ENCODE measurements at places on chromosomes 2 and 18. TPM values are rescaled to one million over a fixed set of nuclear protein-coding genes. Genes with fewer than 3 reads are reported as not detected.

The TTC39C gene
- 16.1 TPM for total RNA-seq

The BOLL gene
- not detected for total RNA-seq

The DCC gene
- total RNA-seq: 0.13 TPM

The RTP5 gene
- total RNA-seq: not detected

The SLC5A7 gene
- not detected for total RNA-seq

The OSBPL6 gene
- 0.53 TPM for total RNA-seq

The ANKRD53 gene
- 0.37 TPM for total RNA-seq

The GNAL gene
- 0.31 TPM for total RNA-seq

The CHST10 gene
- total RNA-seq: 4.5 TPM

The NOL4 gene
- total RNA-seq: not detected

The IL36G gene
- total RNA-seq: not detected

The EMX1 gene
- total RNA-seq: not detected

The CENPA gene
- total RNA-seq: 4.2 TPM

The GULP1 gene
- total RNA-seq: 62.0 TPM

The RND3 gene
- total RNA-seq: 285 TPM

The TBC1D8 gene
- 35.3 TPM for total RNA-seq

The ACTG2 gene
- not detected for total RNA-seq

The FAP gene
- total RNA-seq: 91.9 TPM

The LYPD6B gene
- not detected for total RNA-seq

The DPP4 gene
- total RNA-seq: 110 TPM

The ANKRD30BL gene
- total RNA-seq: not detected

The RESP18 gene
- not detected for total RNA-seq

The CD8B2 gene
- total RNA-seq: not detected

The FSHR gene
- not detected for total RNA-seq

The PRKAG3 gene
- 0.40 TPM for total RNA-seq

The REG3G gene
- not detected for total RNA-seq

The TFCP2L1 gene
- 0.26 TPM for total RNA-seq

The TRIM54 gene
- 0.13 TPM for total RNA-seq

The POTEI gene
- total RNA-seq: not detected

The ASAP2 gene
- 83.4 TPM for total RNA-seq

The RIT2 gene
- not detected for total RNA-seq

The SERPINB11 gene
- not detected for total RNA-seq

The MC4R gene
- total RNA-seq: not detected

The VPS4B gene
- total RNA-seq: 47.8 TPM

The ANKRD36 gene
- total RNA-seq: 25.5 TPM

The VIL1 gene
- total RNA-seq: not detected

The CFAP53 gene
- total RNA-seq: 0.37 TPM

The GPBAR1 gene
- not detected for total RNA-seq

The ACADL gene
- total RNA-seq: 0.26 TPM

The DLGAP1 gene
- total RNA-seq: 2.4 TPM

The MREG gene
- 1.7 TPM for total RNA-seq

The CPLX4 gene
- not detected for total RNA-seq

The DES gene
- total RNA-seq: 0.62 TPM

The MYO5B gene
- 0.06 TPM for total RNA-seq

The SCYGR4 gene
- total RNA-seq: not detected

The CCDC68 gene
- 3.9 TPM for total RNA-seq

The ABCG5 gene
- under 0.01 TPM for total RNA-seq

The LOXHD1 gene
- total RNA-seq: not detected

The KCNJ13 gene
- total RNA-seq: not detected

The RSAD2 gene
- 0.40 TPM for total RNA-seq

The UGT1A1 gene
- total RNA-seq: not detected

The COL4A4 gene
- 33.4 TPM for total RNA-seq

The ANO7 gene
- total RNA-seq: 0.40 TPM
